ENCODE measurements at places on chromosomes 7 and 10. TPM values are rescaled to one million over a fixed set of nuclear protein-coding genes. Genes with fewer than 3 reads are reported as not detected.

GRM8 gene
- not detected for total RNA-seq

CAMK1D gene
- 7.1 TPM for total RNA-seq

OR9A2 gene
- not detected for total RNA-seq

CPN1 gene
- not detected for total RNA-seq

SLC39A12 gene
- total RNA-seq, result not detected

HTR5A gene
- total RNA-seq, result not detected

LRRC17 gene
- total RNA-seq, result 2.0 TPM

OR13A1 gene
- total RNA-seq, result not detected

SLC16A12 gene
- total RNA-seq, result not detected

TACR2 gene
- 0.28 TPM for total RNA-seq

PKD2L1 gene
- total RNA-seq, result not detected

WEE2 gene
- total RNA-seq, result not detected

TRDMT1 gene
- total RNA-seq, result 2.4 TPM

ZNF239 gene
- 0.70 TPM for total RNA-seq

TMEM196 gene
- not detected for total RNA-seq

ITGB8 gene
- 20.8 TPM for total RNA-seq

GPR85 gene
- 1.1 TPM for total RNA-seq

ZNF425 gene
- total RNA-seq, result 2.8 TPM

NOS3 gene
- 0.51 TPM for total RNA-seq

RTKN2 gene
- total RNA-seq, result 0.74 TPM

AP3M1 gene
- total RNA-seq, result 30.3 TPM

INA gene
- total RNA-seq, result 3.7 TPM

ZC3HAV1L gene
- total RNA-seq, result 13.1 TPM

INTS1 gene
- 85.8 TPM for total RNA-seq

CASD1 gene
- 3.6 TPM for total RNA-seq

SOSTDC1 gene
- 1.1 TPM for total RNA-seq

RBP4 gene
- total RNA-seq, result not detected

CALML3 gene
- total RNA-seq, result 7.7 TPM

HILPDA gene
- 25.7 TPM for total RNA-seq

HMX3 gene
- not detected for total RNA-seq
